Activated CD8-positive, alpha-beta T cell treated with anti-CD3 and anti-CD28 coated beads for 36 hours (primary cell): ENCODE measurements at places on chromosomes 7 and 10. TPM values are rescaled to one million over a fixed set of nuclear protein-coding genes. Genes with fewer than 3 reads are reported as not detected.

GRCh38 chr7:31082447-31082846 lies 30.3 kb downstream of the ADCYAP1R1 start:
- no peak for DNase-seq

GRCh38 chr7:30788640-30789333 lies 17.6 kb downstream of the MINDY4 start:
- no peak for DNase-seq

DNA sequence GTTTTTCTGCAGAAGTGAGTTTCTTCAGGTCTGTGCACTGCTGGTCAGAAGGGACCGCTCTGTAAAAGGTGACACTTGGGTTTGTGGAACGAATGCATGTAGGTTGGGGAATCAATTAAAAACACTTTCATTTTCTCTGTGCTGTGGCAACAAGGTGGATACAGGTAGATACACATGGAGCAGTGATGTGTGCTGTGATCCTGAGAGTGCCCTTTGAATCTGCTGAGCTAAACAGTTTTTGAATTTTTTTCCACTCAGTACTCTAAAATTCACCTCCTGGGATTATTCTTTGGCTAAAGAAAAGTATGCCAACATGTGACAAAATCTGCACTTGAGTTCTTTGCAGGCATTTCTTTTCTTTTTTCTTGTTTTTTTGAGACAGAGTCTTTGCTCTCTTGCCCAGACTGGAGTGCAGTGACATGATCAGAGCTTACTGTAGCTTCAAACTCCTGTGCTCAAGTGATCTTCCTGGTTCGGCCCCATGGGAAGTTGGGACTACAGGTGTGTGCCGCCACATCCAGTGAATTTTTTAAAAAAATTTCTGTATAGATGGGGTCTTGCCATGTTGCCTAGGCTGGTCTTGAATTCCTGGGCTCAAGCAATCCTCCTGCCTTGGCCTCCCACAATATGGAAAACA lies 338.9 kb downstream of the EXOC4 start:
- DNase-seq, result no peak

The CLCN1 gene
- 0.09 TPM for total RNA-seq

The KCND2 gene
- not detected for total RNA-seq

The OR2A1 gene
- not detected for total RNA-seq
